ENCODE measurements at places on chromosomes 2 and 18. TPM values are rescaled to one million over a fixed set of nuclear protein-coding genes. Genes with fewer than 3 reads are reported as not detected.

DNA sequence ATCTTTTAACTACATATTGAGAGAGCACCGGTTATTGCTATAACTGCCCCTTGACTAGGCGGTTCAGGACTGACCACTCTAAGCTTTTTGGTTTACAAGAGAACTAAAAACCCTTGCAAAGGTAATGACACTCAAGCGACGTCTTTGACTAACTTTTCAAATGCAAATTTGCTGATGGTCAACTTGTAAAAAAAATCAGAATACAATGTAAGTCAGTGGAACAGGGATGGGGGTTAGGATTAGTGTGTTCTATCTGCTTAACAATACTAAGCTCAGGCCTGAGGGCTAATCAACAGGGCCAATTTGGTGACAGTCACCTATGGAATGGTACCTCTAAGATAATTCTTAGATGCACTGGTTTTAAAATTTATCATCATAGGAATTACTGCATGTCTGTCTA, 57.1 kb downstream of the ZAP70 start:
- no peak for DNase-seq

DNA sequence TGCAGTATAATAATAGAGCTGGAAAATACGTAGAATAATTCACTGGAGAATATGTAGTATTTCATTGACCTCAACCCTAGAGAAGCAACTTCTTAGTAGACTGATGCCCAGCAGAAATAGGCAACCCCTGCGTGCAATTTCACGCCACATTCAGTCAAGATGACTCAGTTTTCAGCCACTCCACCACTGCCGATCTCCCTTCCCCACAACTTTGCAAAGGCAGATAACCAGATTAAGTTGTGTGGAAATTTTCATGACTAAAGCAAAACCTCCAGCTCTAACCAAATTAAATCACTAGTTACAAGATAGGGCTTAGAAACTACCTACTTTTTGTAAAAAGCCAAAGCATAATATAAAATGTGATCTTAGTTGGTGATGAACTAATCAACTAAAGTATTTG, 63.3 kb upstream of the STK17B start:
- DNase-seq: peak; percentile 85

- DNase-seq: no peak
Measured at GRCh38 chr2:8125741-8126711, 555.8 kb upstream of the ID2 start.

DNA sequence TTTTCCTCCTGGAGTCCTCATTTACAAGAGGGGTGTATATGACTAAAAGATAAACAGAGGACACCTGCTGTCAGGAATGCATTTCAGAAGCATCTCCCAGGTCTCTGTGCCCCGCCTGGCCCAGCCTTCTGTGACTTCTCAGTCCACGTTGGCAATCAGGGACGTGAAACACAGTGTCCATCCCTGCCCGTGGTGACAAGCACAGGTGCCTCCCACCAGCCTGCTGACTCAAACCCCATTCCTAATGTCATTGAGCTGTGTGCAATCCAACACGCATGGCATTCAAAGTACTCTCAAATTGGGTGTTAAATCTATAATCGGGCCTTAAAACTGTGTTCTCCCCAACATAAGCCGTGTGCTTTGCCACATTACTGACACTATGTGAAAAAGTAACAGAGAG, 343.2 kb downstream of the EIPR1 start:
- DNase-seq: no peak

The RGPD3 gene
- total RNA-seq: 0.20 TPM

The ALPP gene
- not detected for total RNA-seq

The SCYGR5 gene
- not detected for total RNA-seq
